ENCODE measurements at places on chromosomes 16 and 17. TPM values are rescaled to one million over a fixed set of nuclear protein-coding genes. Genes with fewer than 3 reads are reported as not detected.

MT1A gene
- total RNA-seq = 141 TPM

SLC9A5 gene
- 1.0 TPM for total RNA-seq

LITAFD gene
- total RNA-seq = not detected

GRB2 gene
- total RNA-seq = 130 TPM

OR1A1 gene
- not detected for total RNA-seq

ANKRD40CL gene
- total RNA-seq = not detected

KCNH6 gene
- total RNA-seq = not detected

ADAD2 gene
- 3.6 TPM for total RNA-seq

TNFRSF17 gene
- total RNA-seq = not detected

CTF1 gene
- 2.8 TPM for total RNA-seq

NPIPA8 gene
- not detected for total RNA-seq

SPATA33 gene
- total RNA-seq = 7.0 TPM

FAAP100 gene
- total RNA-seq = 11.7 TPM

PSME3IP1 gene
- total RNA-seq = 51.8 TPM

SLC38A8 gene
- not detected for total RNA-seq

KCNJ18 gene
- not detected for total RNA-seq
